ENCODE measurements at places on chromosomes 16 and 17. TPM values are rescaled to one million over a fixed set of nuclear protein-coding genes. Genes with fewer than 3 reads are reported as not detected.
A peak's percentile ranks its signal among the peaks of the same experiment; 100 is the strongest.

Gene MYO15A
- total RNA-seq = 1.4 TPM

DNA sequence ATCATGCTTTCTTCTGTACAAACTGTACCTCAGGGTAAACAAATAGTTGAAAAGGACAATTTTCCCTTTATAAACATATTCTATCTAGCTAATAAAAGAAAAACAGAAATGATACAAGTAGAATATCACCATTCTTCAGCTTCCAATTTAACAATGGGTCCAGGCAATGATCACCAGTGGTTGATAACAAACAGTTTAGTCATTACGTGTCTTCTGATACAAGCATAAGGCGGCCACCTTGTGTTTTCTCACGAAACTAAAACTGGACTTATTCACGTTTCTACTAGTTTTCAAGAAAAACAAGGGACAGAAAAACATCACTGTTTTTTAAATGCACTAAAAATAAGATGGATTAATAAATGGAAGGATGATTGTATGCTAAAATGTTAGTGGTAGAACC lies 58.3 kb downstream of the STH start:
- no peak overlapping the region for H3K27ac ChIP-seq
- H3K27me3 ChIP-seq = no peaks in the 10 kb centered on the region
- H3K36me3 ChIP-seq = no peaks in the 10 kb centered on the region
- H3K4me3 ChIP-seq = no peak overlapping the region
- no peaks in the 10 kb centered on the region for H3K4me1 ChIP-seq

DNA sequence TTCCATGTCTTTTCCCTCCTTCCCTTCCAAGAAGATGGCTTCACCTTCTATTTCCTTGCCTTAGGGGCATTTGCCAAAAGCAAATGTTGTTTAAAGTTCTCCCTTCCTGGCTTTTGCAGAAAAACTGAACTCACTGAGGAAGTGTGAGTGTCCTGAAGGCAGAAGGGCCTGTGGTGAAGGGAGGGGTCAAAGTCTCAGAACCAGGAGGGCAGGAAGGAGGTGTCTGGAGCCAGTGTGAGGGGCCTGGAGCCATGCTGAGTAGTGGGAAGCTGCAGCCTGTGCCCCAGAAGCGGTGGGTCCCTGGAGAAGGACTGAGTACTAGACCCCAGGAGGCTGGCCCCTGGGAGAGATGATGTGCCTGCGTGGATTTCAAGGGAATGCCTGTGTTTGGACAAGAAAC lies 23.8 kb upstream of the SUPT4H1 start:
- H3K27ac ChIP-seq = peak overlapping the region; percentile 68
- peaks cover 20% of the 10 kb centered on the region for H3K4me1 ChIP-seq
- no peak overlapping the region for H3K4me3 ChIP-seq
- peak; percentile 52 for DNase-seq

GRCh38 chr16:88783391-88784073 lies 1.5 kb downstream of the PIEZO1 start:
- no peaks in the 10 kb centered on the region for H3K36me3 ChIP-seq
- peak overlapping the region; percentile 71 for H3K4me3 ChIP-seq
- peaks cover 7% of the 10 kb centered on the region for H3K4me1 ChIP-seq
- H3K27me3 ChIP-seq = no peaks in the 10 kb centered on the region

- H3K4me3 ChIP-seq = no peak overlapping the region
- H3K27me3 ChIP-seq = no peaks in the 10 kb centered on the region
- H3K36me3 ChIP-seq = no peaks in the 10 kb centered on the region
- DNase-seq = no peak
Measured at GRCh38 chr17:83069571-83069906, 9.9 kb upstream of the METRNL start.

- H3K4me3 ChIP-seq = no peak overlapping the region
- H3K36me3 ChIP-seq = no peaks in the 10 kb centered on the region
- H3K4me1 ChIP-seq = no peaks in the 10 kb centered on the region
Measured at GRCh38 chr17:48477221-48477620, 47.2 kb upstream of the SKAP1 start.

DNA sequence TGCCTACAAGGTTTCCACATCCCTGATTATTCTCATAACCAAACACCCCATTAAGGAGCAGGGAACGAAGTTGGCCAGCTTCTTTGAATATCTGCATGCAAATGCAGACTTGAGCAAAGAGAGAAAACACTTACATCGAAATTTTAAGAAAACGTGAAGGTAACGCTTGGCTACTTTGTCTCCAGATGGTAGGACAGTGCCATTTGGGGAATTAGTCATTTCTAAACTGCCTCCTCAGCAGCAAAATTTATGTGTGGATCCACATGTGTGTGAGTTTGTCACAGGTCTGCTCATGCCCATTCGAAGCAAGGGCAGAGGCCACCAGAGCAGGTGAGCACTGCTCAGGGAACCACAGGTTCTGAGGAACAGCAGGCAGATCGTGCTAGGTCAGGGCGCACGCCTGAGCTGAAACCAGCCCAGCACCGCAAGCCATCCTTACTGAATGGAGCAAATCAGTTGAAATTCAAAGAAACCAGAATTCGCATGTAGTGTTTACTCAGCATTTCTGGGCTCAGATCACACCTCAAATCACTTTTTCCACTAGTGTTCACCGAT lies 80.1 kb downstream of the SOCS1 start:
- H3K27me3 ChIP-seq = no peaks in the 10 kb centered on the region
- DNase-seq = no peak
- H3K4me3 ChIP-seq = no peak overlapping the region
- no peaks in the 10 kb centered on the region for H3K36me3 ChIP-seq

DNA sequence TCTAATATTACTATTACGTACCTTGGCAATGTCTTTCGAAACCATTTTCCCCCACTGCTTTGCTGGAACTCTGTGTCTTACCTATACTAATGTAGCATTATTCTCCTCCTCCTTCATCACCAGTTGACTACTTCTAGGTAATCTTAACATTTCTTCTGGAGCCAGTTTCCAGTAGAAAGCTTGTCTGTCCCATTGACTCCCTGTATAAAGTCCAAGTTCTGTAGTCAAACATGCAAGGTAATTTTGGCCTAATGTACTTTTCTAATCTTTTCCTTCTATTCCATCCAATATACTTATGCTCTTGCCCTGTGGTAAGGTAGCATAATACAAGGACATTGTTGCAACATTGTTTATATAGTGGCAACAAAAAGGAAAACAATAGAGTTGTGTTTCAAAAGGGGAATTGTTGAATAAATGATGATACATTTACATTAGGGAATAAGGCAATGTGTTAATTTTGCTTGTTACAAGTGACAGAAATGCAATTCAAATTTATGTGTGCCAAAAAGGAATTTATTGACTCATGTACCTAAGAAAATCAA lies 27.9 kb downstream of the OMG start:
- DNase-seq = no peak
- H3K4me3 ChIP-seq = no peak overlapping the region
- no peaks in the 10 kb centered on the region for H3K4me1 ChIP-seq
- no peaks in the 10 kb centered on the region for H3K27me3 ChIP-seq

DNA sequence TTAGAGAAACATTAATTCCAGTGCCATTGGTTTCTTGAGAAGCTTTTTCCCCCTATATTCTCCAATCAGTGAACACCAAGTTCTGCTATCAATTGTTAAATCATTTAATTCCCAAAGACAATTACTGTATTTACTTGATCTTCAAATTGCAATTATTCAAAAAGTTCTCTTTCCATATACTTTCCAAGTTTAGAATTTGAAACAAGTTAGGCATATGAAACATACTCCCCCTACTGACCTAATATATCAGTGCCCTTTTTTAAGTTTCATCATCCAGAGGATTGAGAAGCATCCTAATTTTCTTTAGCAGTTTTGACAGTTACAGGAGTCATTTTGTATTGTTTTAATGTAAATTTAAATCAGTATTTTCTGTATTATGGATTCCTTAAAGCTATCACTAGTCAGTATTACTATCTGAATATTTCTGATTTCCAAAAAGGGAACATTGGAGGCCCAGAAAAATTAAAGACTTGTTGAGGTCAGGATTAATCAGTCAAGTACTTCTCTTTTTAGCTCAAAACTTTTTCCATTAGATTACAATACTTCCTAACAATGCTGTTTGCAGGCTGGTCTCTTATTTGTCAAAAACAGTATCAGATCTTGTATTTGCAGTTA lies 16.3 kb downstream of the MEIOC start:
- H3K4me1 ChIP-seq = no peaks in the 10 kb centered on the region
- no peaks in the 10 kb centered on the region for H3K27me3 ChIP-seq
- H3K4me3 ChIP-seq = no peak overlapping the region
- H3K36me3 ChIP-seq = no peaks in the 10 kb centered on the region
- DNase-seq = no peak

- no peak overlapping the region for H3K4me3 ChIP-seq
- no peaks in the 10 kb centered on the region for H3K27me3 ChIP-seq
- H3K4me1 ChIP-seq = no peaks in the 10 kb centered on the region
- DNase-seq = no peak
- H3K36me3 ChIP-seq = no peaks in the 10 kb centered on the region
Measured at GRCh38 chr17:40086150-40087044, 14.0 kb downstream of the NR1D1 start.

Gene SOST
- not detected for total RNA-seq

Gene KANSL1
- 72.3 TPM for total RNA-seq

Gene COPZ2
- total RNA-seq = 9.9 TPM

GRCh38 chr17:41107941-41108450 lies 2.8 kb downstream of the KRTAP4-9 start:
- no peak overlapping the region for H3K27ac ChIP-seq
- DNase-seq = no peak
- H3K36me3 ChIP-seq = no peaks in the 10 kb centered on the region

GRCh38 chr17:74520016-74520434 lies 11.2 kb downstream of the CD300LB start:
- H3K27me3 ChIP-seq = no peaks in the 10 kb centered on the region
- H3K4me1 ChIP-seq = no peaks in the 10 kb centered on the region
- H3K4me3 ChIP-seq = no peak overlapping the region
- H3K27ac ChIP-seq = peak overlapping the region; percentile 37
- H3K36me3 ChIP-seq = no peaks in the 10 kb centered on the region

GRCh38 chr16:88290850-88291830 lies 91.6 kb upstream of the ZNF469 start:
- no peak overlapping the region for H3K27ac ChIP-seq
- H3K4me3 ChIP-seq = no peak overlapping the region
- H3K36me3 ChIP-seq = no peaks in the 10 kb centered on the region
- no peaks in the 10 kb centered on the region for H3K4me1 ChIP-seq
- no peak for DNase-seq

DNA sequence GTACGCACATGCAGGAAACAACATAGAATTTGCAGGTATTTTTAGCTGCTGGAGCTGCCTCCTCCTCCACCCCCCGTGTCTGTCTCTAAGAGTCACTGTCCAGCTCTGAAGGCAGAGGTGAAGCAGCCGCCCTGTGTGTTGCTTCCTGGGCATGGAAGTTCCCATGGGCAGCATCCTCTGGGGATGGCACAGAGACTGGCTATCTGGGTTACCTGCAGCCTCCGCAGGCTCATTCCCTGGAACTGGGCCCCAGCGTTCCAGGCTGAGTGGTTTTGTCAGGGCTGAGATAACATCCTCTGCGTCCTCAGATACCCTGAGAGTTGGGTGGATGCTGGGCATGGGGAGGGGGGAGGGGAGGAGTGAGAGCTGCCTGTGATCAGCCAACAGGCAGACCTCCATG lies 41.5 kb upstream of the MRTFB start:
- H3K36me3 ChIP-seq = no peaks in the 10 kb centered on the region
- no peak overlapping the region for H3K4me3 ChIP-seq
- no peak overlapping the region for H3K27ac ChIP-seq
- no peak for DNase-seq
- H3K27me3 ChIP-seq = no peaks in the 10 kb centered on the region

Gene SLFN12L
- total RNA-seq = 0.86 TPM

DNA sequence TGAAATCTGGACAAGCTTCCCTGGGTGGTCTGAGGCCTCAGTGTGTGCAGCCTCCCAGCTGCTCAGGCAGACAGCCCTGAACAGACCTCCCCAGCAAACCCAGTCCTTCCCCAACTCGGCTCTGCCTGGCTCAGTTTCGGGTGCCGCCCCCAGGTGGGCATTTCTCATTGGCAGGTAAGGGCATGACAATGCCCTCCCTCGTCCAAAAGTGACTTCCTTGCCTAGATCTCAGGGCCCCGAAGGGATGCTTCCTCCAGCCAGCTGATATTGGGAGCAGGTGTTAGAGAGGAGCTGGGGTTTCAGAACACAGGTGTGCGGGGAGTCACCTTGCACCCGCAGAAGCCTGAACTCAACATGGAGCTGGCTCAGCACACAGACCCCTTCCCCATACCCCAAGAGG lies 3.8 kb upstream of the PPL start:
- no peaks in the 10 kb centered on the region for H3K36me3 ChIP-seq
- H3K4me1 ChIP-seq = peaks cover 10% of the 10 kb centered on the region
- no peak overlapping the region for H3K27ac ChIP-seq
- no peaks in the 10 kb centered on the region for H3K27me3 ChIP-seq
- H3K4me3 ChIP-seq = no peak overlapping the region

DNA sequence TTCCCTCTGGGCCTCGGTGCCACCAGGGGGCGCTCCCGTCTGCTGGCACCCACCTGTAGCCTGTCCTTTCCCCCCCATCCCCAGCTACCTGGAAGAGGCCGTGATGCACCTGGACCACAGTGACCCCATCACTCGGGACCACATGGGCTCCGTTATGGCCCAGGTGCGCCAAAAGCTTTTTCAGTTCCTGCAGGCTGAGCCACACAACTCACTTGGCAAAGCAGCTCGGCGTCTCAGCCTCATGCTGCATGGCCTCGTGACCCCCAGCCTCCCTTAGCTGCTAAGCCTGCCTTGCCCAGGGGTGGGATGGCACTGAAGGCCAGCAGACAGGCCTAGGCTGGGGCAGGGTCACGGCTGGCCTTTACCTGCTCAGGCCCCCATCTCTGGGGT lies 818 bp upstream of the NRN1L start:
- H3K4me1 ChIP-seq = no peaks in the 10 kb centered on the region
- H3K27ac ChIP-seq = no peak overlapping the region
- H3K36me3 ChIP-seq = peaks cover 19% of the 10 kb centered on the region
- H3K27me3 ChIP-seq = no peaks in the 10 kb centered on the region
- DNase-seq = peak; percentile 64
- H3K4me3 ChIP-seq = no peak overlapping the region

DNA sequence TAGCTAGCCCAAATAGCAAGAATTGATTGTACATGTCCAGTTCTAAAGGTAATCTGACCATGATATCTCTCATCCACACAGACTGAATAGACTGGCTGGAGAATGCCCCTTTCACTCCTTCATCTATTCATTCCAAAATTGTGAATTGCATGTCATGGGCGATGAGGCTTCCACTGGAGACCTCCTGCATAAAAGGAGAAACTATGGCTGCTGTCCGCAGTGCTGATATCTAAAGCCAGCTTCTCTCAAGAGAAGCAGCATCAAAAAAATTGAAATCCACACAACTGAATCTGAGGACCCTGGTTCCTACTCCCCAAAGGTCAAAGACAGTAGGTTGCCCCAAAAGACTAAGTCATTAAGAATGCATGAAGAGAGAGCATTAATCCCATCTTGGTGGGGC lies 7.9 kb upstream of the SCNN1G start:
- no peak overlapping the region for H3K4me3 ChIP-seq
- no peaks in the 10 kb centered on the region for H3K36me3 ChIP-seq
- no peaks in the 10 kb centered on the region for H3K4me1 ChIP-seq

Gene HOXB3
- 17.4 TPM for total RNA-seq

Gene ERBB2
- 153 TPM for total RNA-seq

DNA sequence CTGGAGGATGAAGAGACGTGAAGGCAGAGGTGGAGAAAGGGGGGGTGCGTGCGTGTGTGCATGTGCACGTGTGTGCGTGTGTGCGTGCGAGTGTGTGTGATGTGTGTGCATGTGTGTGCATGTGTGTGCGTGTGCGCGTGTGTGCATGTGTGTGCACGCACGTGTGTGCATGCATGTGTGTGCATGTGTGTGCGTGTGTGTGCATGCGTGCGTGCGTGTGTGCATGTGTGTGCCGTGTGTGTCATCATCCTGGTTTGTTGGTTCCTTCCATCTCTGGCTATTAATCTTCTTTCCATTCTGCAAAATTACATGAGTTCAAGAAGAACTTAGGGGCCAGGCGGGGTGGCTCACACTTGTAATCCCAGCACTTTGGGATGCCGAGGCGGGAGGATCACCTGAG lies 17.0 kb upstream of the RPL38 start:
- H3K4me3 ChIP-seq = no peak overlapping the region
- H3K36me3 ChIP-seq = no peaks in the 10 kb centered on the region
- no peak overlapping the region for H3K27ac ChIP-seq
- DNase-seq = no peak

Measured in colonic mucosa (tissue), 4 donors.